GM23248 (cell line): ENCODE measurements at places on chromosomes 2 and 18. TPM values are rescaled to one million over a fixed set of nuclear protein-coding genes. Genes with fewer than 3 reads are reported as not detected.

DRC1 gene
- 0.89 TPM in 1 of 2 replicates, not detected in the other for total RNA-seq

ALK gene
- total RNA-seq = under 0.01 TPM in 1 of 2 replicates, not detected in the other

LYG2 gene
- total RNA-seq = not detected in 2 replicates

AGXT gene
- not detected in 2 replicates for total RNA-seq

ARPC2 gene
- 568 and 644 TPM in 2 replicates for total RNA-seq

TNP1 gene
- total RNA-seq = not detected in 2 replicates

USP40 gene
- 31.0 and 36.8 TPM in 2 replicates for total RNA-seq

CCDC141 gene
- not detected in 2 replicates for total RNA-seq

RPL31 gene
- total RNA-seq = 604 and 659 TPM in 2 replicates

IL36B gene
- total RNA-seq = not detected in 2 replicates

- no peak for DNase-seq
Observed at GRCh38 chr18:58405107-58405898, 223.6 kb downstream of the ALPK2 start.

DNA sequence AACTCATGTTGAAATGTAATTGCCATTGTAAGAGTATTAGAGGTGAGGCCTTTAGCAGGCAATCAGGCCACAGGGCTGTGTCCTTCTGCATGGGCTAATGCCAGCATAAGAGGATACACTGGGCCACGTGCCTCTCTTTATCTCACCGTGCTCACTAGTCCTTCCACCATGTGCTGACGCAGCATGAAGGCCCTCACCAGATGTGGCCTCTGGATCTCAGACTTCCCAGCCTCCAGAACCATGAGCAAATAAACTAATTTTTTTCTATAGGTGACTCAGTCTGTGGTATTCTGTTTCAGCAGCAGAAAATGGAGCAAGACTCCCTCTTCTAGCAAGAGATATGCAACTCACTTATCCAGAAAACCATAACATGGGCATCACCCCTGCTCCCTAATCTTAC is 149.7 kb upstream of the ZNF236 start:
- peak; percentile 55 for DNase-seq

- peak; percentile 58 for DNase-seq
Observed at GRCh38 chr2:101296371-101296770, 12.1 kb downstream of the RNF149 start.

- DNase-seq = peak; percentile 59
Observed at GRCh38 chr2:118310681-118311429, 222.6 kb downstream of the INSIG2 start.

- DNase-seq = peak; percentile 19
Observed at GRCh38 chr2:32825291-32825712, 121.5 kb upstream of the LTBP1 start.

- DNase-seq = peak; percentile 4
Observed at GRCh38 chr2:158655628-158656027, 139.5 kb upstream of the DAPL1 start.

DNA sequence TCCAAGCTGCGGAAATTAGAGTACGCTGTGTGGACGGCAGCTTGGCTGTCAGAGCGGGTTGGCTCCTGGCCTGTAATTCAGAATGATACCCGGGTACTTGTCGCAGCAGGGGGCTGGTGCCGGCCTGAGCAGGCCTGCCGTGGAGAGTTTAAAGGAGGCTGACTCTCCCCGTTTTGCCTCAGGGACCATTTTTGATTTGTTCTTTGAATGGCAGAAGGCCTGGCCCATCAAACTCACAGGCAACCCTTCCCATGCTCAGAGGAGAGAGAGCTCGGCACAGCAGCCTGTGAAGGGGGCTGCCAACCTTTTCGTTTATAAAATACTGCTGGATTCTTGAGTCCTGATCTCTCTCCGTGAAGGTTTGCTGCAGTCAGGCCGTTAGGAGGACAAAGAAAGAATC is 151.3 kb downstream of the KLHL29 start:
- no peak for DNase-seq

- DNase-seq = peak; percentile 64
Observed at GRCh38 chr2:16487686-16488085, 177.9 kb downstream of the CYRIA start.

DNA sequence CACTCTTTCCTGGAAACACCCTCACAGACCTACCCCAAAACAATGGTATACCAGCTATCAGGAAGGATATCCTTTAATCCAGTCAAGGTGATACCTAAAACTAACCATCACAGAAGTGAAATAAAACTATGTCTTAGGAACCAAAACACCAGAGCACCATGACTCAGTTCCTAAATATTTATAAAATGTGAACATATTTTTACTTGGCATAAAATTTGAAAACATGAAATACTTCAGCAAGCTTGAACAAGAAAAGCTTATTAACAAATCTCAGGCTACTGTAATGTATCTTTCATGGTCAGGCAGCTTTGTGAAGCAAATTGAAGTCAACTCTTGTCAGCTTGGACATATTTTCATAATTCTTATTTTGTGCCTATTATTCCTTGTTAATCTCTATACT is 440.8 kb upstream of the CDH20 start:
- DNase-seq = peak; percentile 22

DNA sequence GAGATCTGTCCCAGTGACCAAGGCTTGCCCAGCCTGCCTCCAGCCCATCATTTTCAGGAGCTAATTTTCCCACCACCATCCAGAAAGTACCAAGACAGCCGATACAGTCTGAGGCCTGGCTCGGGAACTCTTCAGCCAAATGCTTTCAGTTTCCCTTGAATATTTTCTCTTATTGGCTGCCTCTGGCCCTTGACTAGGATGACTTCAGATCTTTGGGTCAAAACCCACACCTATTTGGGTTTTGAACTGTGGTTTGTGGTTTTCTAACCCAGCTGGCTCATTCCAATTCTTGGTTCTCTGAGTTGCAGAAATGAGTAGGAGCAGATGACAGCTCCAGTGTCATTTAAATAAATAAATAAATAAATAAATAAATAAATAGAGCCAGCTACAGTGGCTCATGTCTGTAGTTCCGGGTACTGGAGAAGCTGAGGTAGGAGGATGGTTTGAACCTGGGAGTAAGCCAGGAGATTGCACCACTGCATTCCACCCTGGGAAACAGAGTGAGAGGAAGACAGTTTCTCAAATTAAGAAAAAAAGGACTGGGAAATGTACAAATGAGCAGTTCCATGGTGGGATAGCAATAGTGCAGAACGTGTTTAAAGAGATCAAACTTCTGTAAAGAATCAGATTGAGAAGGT is 465.0 kb upstream of the SOX11 start:
- DNase-seq = no peak

DNA sequence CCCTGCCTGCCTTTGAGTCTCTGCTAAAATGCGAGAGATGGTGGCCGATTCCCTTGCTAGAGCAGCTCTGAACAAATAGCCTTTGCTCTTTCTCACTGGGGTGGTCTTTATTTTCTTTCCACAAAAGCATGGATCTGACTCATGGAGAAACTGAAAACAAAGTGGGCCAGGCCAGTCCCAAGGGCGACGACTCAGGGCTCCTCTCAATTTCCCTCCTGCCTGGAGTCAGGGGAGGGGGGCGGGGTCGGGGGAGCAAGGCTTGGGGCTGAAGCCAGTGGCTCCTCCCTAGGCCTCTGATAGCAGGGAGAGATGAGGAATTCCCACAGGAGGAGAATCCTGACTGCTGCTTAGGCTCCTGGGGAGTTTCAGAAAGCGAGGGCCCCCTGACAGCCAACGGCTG is 17.1 kb upstream of the IL1R2 start:
- peak; percentile 40 for DNase-seq

- DNase-seq = no peak
Observed at GRCh38 chr2:150174971-150175421, 312.5 kb downstream of the RND3 start.

DNA sequence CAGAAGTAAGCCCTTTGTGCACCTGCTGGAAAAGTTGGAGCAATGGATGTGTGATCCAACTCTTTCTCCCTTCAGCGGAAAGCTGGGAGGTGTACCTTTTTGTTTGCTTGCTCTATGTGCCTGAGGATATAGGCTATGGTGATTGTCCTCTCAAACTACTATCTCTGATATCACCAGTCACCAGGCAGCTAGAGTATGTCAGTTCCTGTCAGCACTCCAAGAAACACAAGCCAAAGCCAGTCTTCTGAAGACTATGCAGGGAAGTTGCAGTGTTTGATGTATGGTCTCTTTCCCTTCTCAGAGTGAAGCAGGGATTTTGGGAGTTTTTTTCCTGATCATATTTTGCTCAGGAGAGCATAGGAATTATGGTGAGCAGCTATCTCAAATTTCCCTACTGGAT is 146.4 kb downstream of the PTH2R start:
- no peak for DNase-seq

- no peak for DNase-seq
Observed at GRCh38 chr2:73404409-73404808, 18.8 kb downstream of the ALMS1 start.

DNA sequence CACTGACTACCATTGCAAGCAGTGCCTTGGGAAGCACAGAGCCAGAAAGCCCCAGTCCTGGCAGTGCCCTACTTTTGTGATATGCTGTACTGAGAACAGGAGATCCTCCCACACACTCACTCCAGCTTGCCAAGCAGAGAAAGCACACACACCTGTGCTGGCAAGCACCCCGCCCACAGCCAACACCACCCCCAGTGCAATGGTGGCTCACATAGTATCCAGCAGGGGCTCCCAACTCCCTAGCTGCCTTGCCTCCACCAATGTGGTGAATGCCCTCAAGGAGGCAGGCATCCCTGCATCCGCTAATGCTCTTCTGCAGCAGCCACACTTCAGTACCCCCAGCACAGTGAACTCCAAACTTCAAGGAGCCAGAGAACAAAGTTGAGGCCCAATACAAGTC is 1655.8 kb downstream of the SUCLG1 start:
- DNase-seq = no peak

- DNase-seq = no peak
Observed at GRCh38 chr2:61196671-61197070, 34.7 kb downstream of the C2orf74 start.

GRCh38 chr2:81195774-81196382 is 891.3 kb upstream of the LRRTM1 start:
- no peak for DNase-seq

- DNase-seq = no peak
Observed at GRCh38 chr2:182646763-182647498, 69.1 kb upstream of the DNAJC10 start.

DNA sequence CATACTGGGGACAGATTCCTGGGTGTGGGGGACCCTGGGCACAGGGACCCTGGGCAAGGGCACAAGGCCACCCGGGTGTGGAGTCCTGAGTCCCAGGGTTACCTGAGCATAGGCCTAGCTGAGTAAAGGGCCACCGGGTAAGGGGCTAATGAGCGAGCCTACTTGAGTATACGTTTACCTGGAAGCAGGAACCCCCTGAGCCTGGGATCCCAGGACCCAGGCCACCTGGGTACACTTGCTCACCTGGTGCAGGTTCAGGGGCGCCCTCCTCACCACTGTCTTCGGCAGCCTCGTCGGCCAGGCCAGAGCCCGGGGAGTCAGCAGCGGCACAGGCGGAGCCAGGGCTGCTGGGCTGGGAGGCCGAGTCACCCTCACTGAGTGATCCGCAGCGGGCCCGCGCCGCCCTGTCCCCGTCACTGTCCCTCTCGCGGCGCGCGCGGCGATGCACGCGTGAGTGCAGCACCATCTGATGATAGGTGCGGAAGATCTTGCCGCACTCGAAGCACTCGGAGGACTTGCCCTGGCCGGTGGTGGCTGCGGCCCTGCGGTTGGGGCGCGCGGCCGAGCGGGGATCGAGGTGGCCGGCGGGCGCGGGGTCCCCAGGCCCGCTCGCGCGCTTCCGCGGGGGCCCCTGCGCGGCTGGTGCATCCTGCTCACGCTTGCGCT is 53.9 kb downstream of the ZNF516 start:
- no peak for DNase-seq

DNA sequence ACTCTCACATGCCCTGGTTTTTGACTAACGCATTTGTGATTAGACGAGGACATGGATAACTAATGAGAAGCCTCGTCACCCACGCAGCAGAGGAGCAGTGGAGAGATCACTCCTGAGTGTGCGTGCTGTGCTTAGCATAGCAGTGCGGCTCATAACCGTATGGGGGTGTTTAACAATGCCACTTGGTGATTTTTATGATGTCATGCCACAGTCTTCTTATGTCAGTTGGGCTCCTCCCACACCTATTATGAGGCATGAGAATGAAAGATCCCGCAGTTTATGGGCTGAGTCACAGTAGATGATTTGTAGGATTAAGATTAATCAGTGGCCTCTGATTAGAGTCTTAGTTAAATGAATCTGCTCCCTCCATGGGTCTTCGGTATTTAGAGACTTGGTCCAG is 2.5 kb upstream of the SMIM21 start:
- no peak for DNase-seq

- DNase-seq = peak; percentile 58
Observed at GRCh38 chr2:238636269-238637073, 209.7 kb downstream of the ASB1 start.

- no peak for DNase-seq
Observed at GRCh38 chr2:235981631-235982030, 186.6 kb downstream of the GBX2 start.

DNA sequence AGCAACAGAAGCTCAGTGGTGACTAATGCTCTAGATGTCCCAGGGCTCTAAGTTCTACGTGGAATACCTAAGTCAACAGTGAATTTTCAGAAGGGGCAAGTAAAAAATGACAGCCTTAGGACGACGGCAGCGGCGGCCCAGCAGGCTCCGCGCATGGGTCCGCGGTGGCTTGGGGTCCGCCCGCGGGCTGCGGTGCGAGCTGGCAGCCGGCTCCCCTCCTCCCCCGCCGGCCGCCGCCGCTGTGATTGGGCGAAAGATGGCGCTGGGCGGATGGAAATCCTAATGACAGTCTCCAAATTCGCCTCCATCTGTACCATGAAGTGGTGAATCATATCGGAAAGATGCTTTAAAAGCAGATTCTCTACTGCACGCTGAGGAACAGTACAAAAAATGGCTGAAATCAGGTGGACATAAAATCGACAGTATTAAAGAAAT is 74.7 kb downstream of the HNRNPLL start:
- DNase-seq = peak; percentile 90

GRCh38 chr2:170005702-170006101 is 172.2 kb upstream of the MYO3B start:
- DNase-seq = no peak

- DNase-seq = no peak
Observed at GRCh38 chr18:59047321-59048047, 92.2 kb upstream of the SEC11C start.

DNA sequence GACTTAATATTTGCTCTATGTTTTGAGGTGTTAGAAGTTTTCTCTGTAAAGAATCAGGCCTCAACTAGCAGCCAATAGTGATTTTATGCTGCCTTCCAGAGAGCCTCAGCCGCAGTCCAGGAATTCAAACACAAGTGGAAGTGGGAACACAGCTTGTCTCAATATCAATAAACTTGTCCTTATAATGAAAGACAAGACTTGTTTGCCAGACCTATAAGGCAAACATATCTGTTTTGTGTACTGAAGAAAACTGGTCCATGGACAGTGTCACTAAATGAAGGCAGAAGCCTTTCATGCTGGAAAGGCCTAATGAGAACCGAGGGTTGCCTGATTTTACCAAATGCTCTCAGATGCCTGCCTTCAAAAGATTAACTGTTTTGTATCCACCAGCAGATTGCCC is 182.2 kb downstream of the EPHA4 start:
- DNase-seq = no peak

- DNase-seq = peak; percentile 59
Observed at GRCh38 chr2:64283641-64284361, 139.6 kb upstream of the PELI1 start.

- no peak for DNase-seq
Observed at GRCh38 chr2:240876475-240877251, 8.0 kb downstream of the AGXT start.
